A549 treated with ZK216348 at 1 μM for 4 hours (cell line): ENCODE measurements at places on chromosomes 16 and 17. TPM values are rescaled to one million over a fixed set of nuclear protein-coding genes. Genes with fewer than 3 reads are reported as not detected.

CLEC18B gene
- 0.12 to 0.84 TPM (median 0.27 TPM) in 5 replicates for total RNA-seq

SP6 gene
- 2.9 to 4.1 TPM (median 3.8 TPM) in 5 replicates for total RNA-seq

HS3ST4 gene
- not detected in 5 replicates for total RNA-seq

CARD14 gene
- total RNA-seq: 0.17 to 0.78 TPM (median 0.25 TPM) in 5 replicates

CAVIN1 gene
- total RNA-seq: 367 to 513 TPM (median 475 TPM) in 5 replicates

KRTAP4-1 gene
- 0.32 TPM in 1 of 5 replicates, not detected in the others for total RNA-seq

TMEM204 gene
- total RNA-seq: not detected in 5 replicates

PDPK1 gene
- 22.0 to 25.6 TPM (median 22.4 TPM) in 5 replicates for total RNA-seq

ATF7IP2 gene
- 6.3 to 12.4 TPM (median 10.2 TPM) in 5 replicates for total RNA-seq

TPSD1 gene
- total RNA-seq: not detected in 5 replicates

SULT1A2 gene
- 0.12 TPM in 1 of 5 replicates, not detected in the others for total RNA-seq

ZPBP2 gene
- total RNA-seq: not detected in 5 replicates

MKS1 gene
- total RNA-seq: 9.7 to 12.5 TPM (median 11.8 TPM) in 5 replicates

BCO1 gene
- total RNA-seq: 0.80 to 1.7 TPM (median 1.2 TPM) in 5 replicates

CTRB1 gene
- total RNA-seq: not detected in 5 replicates

PTX4 gene
- 0.14 TPM in 1 of 5 replicates, not detected in the others for total RNA-seq

CHST4 gene
- not detected in 5 replicates for total RNA-seq

OR1A2 gene
- total RNA-seq: not detected in 5 replicates
